ENCODE measurements at places on chromosomes 6 and 20.

DNA sequence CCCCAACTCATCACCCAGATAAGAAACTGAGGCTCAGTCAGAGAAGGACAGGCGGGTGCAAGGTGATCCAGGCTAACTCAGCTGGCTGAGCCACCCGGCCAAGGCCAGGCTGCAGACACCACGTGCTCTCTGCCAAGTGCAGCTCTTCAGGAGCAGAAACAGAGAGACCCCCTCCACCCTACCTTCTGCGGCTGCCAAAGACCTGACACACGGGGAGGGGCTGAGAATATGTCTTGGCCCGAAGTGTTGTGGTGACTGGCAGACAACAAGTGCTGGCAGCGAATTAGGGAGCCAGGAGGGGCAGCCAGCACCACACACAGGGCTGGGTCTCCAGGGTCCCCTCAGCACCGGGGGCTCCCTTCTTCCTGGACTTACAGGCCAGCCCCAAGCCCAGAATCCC is 22.5 kb downstream of the PREX1 start:
- no peak for DNase-seq

- DNase-seq, result no peak
Observed at GRCh38 chr6:51960419-51960818, 127.0 kb downstream of the PKHD1 start.

GRCh38 chr6:150895928-150896632 is 30.6 kb downstream of the MTHFD1L start:
- DNase-seq, result no peak

DNA sequence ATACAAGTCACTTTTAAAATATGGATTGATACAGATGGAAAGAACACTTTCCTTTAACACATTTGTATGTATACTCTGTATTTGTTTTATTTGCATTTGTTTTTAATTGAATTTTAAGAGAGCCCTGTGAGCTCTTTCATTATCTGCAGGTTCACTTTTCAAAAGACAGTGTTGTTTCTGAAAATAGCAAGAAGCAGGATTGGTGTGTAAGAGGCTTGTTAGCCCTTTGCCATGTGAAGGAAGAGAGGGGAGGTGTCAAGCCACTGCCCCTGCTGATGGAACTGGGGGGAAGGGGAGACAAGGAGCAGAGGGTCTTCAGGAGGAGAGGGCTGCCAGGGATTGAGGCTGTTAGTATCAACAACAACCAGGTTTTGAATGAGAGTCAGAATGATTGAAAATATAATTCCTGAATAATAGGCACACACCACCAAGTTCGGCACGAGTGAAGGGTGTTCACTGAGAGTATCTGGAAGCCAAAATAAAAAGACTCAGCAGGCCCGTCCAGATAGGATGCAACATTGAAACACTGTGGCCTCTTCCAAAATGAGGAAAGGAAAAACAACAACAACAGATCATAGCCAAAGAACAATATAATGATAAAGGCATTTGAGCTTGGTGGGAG is 12.6 kb upstream of the PBOV1 start:
- DNase-seq, result no peak

- no peak for DNase-seq
Observed at GRCh38 chr6:164247106-164247505, 832.6 kb downstream of the QKI start.

- no peak for DNase-seq
Observed at GRCh38 chr6:150456902-150457643, 88.3 kb downstream of the IYD start.

DNA sequence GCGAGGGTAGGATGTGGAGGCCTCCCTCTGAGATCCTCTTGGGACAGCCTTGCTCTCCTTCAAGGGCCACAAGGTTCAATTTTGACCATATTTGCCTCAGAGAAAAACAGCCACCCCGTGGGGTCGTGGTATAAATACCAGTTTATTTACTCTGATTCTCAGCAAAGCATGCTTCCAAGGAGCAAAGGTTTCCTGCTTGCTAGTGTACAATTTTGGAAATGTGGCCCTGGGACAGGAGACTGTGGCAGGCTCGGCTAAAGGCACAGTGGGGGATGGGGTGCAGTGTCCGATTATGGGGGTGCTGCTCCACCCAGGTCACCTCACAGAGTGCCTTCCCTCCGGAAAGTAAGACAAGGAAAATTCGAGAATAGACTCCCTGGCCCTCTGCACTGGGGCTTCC is 31.1 kb downstream of the RBM38 start:
- no peak for DNase-seq

DNA sequence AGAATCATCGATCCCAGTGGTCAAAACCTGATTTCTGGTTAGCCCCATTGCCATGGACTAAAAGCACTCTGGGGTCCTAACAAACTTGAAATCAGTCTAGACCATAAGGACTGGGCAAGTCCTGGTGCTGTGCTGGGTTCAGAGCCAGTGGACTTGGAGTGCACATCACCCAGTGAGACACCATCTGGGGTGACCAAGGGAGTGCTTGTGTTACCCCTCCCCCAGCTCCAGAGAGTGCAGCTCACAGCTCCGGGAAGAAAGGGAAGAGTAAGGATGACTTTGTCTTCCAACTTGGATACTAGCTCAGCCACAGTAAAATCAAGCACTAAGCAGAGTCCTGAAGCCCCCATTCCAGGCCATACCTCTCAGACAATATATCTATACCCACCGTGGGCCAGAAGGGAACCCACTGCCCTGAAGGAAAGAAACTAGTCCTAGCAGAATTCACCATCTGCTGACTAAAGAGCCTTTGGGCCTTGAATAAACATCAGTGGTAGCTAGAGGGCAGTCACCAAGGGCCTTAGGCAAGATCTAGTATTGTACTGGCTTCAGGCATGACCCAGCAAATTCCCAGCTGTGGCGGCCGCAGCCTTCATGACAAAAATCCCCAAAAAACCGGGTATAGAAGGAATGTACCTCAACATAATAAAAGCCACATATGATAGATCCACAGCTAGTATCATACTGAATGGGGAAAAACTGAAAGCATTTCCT is 153.5 kb upstream of the OGFRL1 start:
- no peak for DNase-seq

- no peak for DNase-seq
Observed at GRCh38 chr6:112030206-112030960, 23.5 kb upstream of the CCN6 start.

GRCh38 chr6:148811459-148811858 is 64.6 kb downstream of the UST start:
- no peak for DNase-seq

DNA sequence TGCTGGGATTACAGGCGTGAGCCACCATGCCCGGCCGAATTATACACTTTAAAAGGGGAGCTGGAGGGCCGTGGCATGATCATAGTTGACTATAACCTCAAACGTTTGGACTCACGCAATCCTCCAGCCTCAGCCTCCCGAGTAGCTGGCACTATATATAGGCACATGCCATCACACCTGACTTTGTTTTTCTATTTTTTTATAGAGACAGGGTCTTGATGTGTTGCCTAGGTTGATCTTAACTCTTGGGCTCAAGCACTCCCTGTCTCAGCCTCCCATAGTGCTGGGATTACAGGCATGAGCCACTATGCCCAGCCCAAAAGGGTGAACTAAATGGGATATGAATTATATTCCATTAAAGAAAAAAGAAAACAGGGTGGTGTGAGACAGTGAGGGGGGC is 7.8 kb downstream of the PTGIS start:
- DNase-seq, result no peak

DNA sequence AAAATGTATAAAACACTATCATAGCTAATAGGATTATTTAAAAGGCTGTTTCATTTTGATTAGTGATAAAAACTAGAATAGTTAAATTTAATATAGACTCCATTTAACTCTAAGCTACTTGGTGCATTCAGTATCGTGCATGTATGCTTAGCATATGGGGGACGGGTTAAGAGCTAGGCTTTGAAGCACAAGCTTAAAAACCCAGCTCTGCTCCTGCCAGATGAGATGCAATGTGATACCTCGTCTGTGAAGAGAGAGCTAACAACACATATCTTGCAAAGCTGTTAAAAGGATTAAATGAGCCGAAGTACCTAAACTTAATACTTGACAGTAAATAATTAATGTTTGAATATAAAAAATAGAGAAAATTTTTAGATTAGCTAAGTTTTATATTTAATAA is 42.2 kb downstream of the DTNBP1 start:
- DNase-seq, result no peak

DNA sequence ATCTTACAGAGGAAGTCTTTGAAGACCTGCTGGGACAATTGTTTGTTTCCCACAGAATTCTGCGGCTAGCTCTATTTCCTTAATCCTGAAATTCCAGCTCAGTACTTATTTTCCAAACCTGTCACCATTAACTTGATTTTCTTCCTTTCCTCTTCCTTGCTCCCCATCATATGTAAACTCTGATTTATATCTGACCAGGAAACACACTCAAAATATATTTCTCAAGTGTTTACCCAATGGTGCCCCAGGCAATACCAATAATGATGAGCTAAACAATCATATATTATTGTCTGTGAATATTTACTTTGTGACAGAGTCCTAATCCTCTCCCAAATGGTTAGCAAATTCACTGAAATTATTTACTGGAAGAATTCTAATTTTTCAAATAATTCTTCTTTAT is 597.3 kb downstream of the PKHD1 start:
- no peak for DNase-seq

- no peak for DNase-seq
Observed at GRCh38 chr20:64161356-64162238, 2.7 kb upstream of the MYT1 start.

- DNase-seq, result no peak
Observed at GRCh38 chr20:18166241-18166881, 28.7 kb downstream of the KAT14 start.

GRCh38 chr20:16848061-16848460 is 99.9 kb downstream of the OTOR start:
- no peak for DNase-seq

- DNase-seq, result no peak
Observed at GRCh38 chr6:135230711-135231468, 49.8 kb downstream of the MYB start.

DNA sequence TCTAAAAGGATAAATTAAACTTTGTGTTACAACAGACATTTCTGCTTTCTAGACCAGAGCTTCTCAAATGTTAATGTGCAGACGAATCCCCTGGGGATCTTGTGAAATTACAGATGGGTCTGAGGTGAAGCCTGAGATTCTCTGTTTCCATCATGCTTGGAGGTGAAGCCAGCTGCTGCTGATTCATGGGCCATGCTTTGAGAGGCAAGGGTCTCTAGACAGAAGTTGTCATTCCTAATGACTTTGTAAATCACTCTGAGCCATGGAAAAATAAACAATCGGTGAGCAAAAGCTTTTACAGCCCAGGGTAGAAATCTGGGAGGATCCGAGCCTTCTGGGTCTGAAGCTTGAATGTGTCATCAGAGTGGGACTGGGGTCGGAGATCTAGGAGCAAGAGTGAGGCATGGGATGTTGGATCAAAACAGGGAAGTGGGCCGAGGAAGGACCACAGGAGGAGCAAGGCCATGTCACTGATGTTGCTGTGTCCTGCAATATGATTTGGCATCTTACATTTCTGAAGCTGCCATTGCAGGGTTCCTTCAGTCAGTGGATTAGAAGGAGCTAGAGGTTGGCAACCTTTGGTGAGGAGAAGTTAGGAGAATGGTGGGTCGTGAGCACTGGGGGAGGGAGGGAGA is 77.3 kb downstream of the TRMT11 start:
- no peak for DNase-seq

DNA sequence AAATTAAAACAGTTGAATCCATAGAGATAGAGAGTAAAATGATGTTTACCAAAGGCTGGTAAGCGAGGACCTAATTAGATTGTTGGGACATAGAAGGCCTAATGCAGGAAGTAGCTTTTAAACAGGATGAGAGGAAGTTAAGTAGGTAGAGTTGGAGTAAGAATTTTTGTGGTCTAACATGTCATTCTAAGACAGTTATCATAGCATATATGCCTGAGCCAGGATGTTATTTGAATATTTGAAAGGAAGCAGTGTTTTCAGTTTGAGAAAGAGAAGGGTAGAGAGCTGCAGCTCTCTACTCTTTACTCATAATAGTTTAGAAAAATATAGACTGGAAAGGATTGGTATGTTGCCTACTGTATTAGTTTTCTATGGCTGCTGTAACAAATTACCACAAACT is 121.6 kb downstream of the MEI4 start:
- DNase-seq, result no peak

GRCh38 chr6:163585932-163586437 is 171.5 kb downstream of the QKI start:
- peak; percentile 15 for DNase-seq

DNA sequence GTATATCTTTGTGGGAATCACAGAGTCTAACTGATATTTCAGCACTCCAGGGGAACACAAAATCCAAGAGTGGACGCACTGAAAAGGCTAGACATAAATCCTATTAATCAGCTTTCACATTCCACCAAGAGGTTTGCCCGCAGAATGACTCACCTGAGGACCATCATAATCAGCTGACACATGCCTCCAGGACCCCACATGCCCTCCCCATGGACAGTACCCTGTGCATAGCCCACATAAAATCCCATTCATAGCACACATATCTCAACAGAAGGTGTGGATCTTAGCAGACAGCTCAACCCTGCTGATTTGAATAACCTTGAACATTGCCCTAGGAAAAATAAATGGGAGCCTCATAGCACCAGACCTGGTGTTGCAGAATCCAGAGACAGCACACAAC is 246.8 kb upstream of the TENT5A start:
- DNase-seq, result no peak

DNA sequence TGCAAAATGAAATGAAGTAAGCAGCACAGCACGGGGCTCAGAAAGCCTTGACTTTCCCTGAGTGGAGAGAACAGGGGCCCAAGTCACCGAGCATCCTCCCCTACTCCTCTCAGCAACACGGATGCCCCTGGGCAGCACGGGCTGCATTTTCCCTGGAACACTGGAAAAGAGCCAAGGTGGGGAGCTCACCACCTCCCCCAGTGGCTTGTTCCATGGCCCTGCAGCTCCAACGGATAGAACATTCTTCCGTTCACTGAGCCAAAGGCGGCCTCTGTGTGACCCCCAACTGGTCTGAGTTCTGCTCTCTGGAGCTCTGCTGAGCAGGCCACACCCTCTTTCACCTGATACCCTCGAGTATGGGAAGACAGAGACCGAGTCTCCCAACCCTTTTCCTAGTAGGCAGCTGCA is 20.8 kb upstream of the EMILIN3 start:
- DNase-seq, result no peak

DNA sequence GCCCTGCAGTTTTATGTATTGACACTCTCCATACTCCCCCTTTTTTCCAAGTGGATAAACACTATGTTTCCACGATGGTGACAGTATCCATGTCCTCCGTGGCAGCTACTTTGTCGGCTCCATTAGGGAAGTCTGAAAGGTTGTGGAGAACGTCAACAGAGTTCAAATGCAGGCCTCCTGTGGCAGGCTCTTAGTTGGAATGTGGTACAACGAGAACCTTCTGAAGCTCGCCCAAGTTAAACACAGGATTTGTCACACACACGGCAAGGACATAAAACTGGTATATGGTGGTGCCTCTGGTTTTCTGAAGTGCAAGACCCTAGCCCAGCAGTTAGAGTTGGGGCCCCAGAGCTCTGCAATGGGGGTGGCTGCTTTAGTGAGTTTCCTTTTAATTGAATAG is 187.0 kb upstream of the TAB2 start:
- no peak for DNase-seq

DNA sequence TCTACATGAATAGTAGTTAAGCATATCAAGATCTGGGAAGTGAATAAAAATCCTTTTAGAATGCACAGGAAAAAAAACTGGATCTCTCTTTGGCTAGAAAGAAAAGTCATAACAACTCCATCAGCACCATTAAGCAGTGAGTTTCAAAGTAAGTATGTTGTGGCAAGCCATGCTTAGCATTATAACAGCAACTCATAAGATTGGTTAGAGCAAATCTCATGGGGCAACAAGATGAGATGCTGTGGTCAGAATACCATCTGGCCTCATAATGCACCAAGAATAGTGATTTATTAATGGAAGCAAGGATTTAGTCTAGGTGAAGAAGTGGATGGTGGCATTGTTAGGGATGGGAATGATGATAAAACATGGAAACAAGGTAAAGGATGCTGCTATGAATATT is 159.4 kb downstream of the PHF3 start:
- no peak for DNase-seq
